ENCODE measurements at places on chromosomes 1 and 21.

DNA sequence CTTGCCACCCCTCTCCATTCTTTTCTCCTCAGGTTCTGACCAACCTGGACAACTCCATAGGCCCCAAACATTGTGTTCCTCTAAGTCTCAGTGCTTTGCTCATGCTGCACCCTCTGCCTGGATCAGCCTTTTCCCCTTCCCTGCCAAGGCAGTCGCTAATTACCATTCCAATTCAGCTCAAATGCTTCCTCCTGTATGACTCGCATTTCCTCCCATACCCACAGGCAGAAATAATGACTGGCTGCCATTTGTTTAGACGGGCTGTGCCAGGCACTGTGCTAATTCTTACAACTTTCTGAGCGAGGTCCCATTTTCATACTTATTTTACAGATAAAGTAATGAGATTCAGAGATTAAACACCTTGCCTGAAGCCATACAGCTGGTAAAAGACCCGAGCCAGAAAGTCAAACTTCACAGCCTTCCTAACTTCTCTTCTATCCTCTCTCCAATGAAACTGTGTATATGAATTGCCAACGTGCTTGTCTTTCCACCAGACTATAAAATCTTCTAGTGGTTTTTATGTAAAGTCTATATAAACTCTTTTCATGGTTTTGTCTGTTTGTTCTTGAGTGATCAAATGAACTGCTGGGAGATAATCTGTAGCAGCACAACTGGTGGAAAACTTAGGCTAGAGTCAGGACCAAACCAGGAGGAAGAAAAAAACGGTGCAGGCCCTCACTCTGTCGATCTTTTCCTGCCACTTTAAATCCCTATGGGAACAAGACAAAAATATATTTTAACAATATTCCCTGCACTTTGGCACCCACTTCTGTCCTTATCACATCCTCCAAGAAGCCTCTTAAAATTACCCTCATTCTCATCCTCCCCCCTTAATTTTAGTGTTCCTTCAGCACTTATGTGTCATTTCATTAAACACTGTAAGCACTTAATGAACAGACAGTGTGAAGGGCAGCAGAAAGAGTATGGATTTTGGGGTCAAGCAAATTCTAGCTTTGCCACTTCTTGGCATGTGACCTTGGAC is 33.7 kb downstream of the RAB3B start:
- DNase-seq: no peak

DNA sequence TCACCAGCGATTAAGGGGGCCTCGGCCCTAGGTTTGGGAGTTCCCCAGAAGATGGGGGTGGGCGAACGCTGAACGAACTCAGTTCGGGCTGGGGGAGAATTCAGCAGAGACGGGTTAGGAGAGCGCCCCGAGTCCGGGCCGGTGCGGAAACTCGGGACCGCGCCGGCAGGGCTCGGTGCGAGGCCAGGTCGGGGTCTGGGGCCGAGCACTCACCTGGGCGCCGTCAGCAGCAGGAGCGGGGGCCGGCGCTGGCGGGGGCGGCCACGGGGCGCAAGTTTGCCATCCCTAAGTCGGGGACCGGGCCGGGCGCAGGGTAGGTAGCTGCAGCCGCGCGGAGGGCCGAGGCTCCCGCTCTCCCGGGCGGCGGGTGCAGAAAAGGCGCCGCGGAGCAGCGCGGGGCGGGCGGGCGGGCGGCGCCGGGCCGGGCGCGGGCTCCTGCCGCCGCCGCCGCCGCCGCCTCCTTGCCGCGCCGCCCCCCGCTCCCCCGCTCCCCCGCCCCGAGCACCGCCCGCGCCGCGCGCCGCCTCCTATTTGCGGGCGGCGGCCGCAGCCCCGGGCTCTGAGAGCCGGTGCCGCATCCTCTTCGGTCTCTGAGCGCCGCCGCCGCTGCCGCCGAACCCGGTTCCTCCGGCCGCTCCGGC is 349 bp downstream of the ADGRB2 start:
- DNase-seq: no peak

DNA sequence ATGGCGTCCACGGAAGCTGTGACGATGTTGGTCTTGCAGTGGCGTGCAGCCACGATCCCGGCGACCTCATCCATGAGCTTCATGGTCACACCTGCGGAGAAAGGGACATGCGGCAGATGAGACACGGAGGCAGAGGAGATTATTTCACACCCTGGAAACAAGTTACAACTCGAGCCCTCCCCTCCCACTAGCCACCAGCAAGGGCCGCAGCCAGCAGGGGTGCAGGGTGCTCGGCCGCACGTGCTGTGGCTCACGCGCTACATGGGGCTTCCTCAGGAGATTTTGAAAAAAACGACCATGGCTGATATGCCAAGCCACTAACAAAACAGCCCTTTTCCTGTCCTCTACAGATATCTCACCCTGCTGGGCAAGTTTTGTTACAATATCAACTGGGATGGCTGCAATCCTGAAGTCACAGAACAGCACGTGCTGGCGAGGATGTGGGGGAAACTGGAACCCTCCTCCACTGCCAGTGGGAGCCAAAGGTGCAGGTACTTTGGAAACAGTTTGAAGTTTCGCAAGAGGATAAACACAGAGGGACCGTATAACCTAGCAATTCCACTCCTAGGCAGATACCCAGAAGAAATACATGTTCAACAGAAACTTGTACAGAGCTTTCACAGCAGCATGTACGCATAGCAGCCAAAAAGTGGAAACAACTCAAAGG is 34.1 kb upstream of the GPR153 start:
- no peak for DNase-seq

- DNase-seq: peak; percentile 43
These were observed 11.7 kb upstream of the S100A11 start for GRCh38 chr1:152048416-152049009.

DNA sequence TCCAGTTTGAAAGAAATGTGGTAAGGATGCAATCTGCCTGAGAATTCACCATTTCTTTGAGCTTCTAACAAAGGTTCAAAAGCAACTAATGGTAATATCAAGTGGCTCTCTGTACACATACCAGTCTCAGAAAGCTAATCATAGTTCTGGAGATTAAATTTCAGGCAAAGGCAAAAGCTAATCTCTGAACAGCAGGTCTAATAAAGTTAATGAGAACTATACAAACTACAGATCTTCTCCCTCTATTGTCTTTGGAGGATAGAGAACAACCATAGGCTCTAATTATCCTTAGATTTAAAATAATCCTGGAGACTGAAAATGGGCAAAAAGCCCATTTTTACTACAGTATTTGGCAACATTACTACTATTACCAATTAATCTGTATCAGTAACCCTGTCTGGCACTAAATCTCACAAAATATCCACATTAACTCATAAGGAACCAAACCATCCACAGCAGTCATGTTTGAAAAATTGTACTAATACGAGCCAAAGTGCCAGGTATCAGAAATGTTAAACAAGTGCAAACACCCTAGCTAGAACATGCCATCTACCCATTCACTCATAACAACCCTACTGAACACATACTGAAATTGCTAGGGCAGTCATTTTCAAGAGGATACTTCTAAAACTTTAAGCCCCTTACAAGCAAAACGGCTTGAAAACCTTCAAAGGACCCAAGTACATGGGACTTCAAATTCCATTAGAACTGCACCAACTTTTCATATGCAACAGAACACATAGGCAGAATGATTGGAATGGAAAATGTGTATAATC is 4.8 kb downstream of the DIPK1A start:
- DNase-seq: no peak

All from left ventricle myocardium inferior (tissue), 1 donor.